Inflammatory macrophage treated with lipopolysaccharide for 4 hours (primary cell): ENCODE measurements at places on chromosomes 11 and 22.

- DNase-seq, result no peak
These were observed 38.7 kb upstream of the E2F8 start for GRCh38 chr11:19279451-19279850.

DNA sequence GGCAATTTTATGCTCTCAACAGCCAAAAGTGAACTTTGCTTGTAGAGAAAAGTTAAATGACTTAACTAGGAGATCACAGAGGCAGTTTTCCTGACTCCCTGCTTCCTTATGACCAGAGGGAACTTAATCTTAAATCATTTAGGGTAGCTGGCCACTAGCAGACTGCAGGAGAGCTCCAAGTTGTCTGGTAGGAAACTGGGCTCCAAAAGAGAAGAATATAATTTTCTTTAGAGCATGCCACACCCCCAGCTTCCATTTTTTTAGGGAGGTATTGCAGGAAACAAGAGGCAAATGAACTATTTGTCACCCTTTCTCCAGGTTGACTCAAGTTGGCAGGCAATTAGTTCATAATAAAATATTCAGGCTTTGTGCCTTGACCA is 2.6 kb downstream of the METTL15 start:
- peak; percentile 13 for DNase-seq

GRCh38 chr22:30457981-30458380 is 13.8 kb downstream of the SEC14L3 start:
- DNase-seq, result peak; percentile 56

- no peak for DNase-seq
These were observed 1005.0 kb downstream of the TBC1D22A start for GRCh38 chr22:47767403-47767802.

DNA sequence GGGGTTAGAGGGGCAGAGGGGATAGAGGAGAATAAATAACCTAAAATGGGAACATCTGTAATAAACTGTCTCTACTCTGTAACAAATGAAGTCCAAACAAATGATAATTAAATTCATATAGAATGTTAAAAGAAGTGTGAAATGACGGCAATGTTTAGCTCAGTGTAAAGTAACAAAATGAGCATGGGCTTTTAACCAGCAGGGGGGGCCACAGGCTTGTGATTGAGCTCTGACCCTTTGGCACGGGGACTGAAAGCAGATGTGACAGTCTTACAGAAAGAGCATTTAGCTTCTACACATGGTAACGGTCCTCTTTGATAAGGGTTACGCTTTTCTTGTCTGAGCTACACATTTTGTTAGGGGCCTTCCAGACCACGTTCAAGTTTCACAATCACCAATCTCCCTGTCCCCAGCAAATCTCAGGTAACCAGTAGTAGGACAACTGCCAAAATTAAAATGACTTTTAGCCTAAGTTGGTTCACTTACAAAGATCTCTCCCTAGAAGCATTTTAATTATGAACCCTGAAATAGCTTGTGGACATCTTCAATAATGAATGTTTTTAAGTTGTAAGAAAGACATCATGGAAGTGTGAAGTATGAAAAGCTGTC is 262.5 kb downstream of the DCDC1 start:
- DNase-seq, result peak; percentile 25

DNA sequence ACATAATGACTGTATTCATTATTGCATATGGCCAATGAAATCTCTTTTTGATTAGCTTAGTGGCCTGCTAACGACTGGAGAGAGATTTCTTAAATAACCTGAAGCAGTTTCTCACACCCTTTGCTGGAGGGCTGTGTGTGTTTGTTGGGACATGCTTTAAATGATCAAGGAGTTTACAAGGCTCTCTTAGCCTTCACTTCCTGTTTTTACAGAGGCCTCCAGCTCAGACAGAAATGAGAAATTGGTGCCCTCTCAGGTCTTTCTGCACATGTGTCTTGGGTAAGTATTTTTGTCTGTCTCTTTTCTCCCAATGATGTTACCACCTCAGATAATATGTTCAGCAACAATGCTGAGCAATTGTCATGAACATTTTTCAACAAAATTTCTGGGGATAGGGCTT is 884.4 kb upstream of the CNTN5 start:
- DNase-seq, result no peak

- DNase-seq, result no peak
These were observed 23.4 kb downstream of the LRRC55 start for GRCh38 chr11:57205041-57205641.

DNA sequence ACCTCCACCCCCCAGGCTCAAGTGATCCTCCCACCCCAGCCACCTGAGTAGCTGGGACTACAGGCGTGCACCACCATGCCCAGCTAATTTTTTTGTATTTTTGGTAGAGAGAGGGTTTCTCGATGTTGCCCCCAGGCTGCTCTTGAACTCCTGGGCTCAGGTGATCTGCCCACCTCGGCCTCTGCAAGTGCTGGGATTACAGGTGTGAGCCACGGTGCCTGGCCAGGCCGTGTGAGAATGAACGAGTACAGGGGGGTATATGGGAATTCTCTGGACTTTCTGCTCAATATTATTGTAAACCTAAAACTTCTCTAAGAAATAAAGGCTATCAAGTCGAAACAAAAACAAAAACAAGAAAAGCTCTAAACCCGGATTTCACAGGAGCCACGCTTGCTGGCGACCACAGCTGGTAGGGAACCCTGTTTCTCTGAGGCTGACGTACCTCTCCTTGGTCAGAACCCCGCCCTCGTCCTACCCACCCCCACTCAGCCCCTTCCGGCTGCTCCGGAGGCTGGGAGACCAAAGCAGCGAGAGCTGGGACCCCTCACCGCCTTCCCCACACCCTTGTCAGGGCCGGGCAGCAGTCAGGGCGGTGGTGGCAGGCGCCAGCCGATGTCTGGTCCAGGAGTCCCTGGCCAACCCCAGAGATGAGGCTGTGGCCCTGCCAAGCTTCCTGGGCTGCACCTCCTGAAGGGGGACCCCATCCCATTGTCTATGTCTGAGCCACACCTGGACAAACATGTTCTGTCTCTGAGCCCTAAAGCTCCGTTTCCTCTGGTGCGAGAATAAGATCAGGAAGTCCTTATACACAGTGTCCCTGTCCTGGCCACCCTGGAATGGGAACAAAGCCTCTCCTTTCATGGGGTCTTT is 52.1 kb downstream of the LINC01488 start:
- DNase-seq, result no peak
